ENCODE measurements at places on chromosomes 3 and 15. TPM values are rescaled to one million over a fixed set of nuclear protein-coding genes. Genes with fewer than 3 reads are reported as not detected.

CDHR4 gene
- total RNA-seq = not detected

IL17RD gene
- 0.86 TPM for total RNA-seq

TMEM40 gene
- total RNA-seq = not detected

C15orf40 gene
- total RNA-seq = 9.1 TPM

GOLGA8G gene
- total RNA-seq = not detected

ITIH1 gene
- not detected for total RNA-seq
